ENCODE measurements at places on chromosomes 1 and 21.

DNA sequence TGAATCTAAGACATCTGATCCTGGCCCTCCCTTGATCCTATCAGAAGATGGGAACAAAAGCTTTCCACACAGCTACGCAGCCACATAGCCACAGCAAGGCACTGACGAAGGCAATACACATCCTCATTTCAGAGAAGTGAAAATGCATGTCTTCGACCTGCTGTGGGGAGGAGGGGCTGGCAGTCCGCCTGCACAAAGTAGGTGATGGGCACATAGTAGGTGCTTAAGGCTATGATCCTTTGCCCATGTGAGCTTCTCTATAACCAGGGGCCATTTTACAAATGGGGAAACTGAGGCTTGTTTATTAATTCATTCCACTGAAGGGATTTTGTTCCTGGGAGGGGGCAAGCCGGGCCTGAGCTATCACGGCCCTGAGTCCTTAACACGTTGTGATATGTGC is 94.2 kb downstream of the PAX7 start:
- no peak for DNase-seq

DNA sequence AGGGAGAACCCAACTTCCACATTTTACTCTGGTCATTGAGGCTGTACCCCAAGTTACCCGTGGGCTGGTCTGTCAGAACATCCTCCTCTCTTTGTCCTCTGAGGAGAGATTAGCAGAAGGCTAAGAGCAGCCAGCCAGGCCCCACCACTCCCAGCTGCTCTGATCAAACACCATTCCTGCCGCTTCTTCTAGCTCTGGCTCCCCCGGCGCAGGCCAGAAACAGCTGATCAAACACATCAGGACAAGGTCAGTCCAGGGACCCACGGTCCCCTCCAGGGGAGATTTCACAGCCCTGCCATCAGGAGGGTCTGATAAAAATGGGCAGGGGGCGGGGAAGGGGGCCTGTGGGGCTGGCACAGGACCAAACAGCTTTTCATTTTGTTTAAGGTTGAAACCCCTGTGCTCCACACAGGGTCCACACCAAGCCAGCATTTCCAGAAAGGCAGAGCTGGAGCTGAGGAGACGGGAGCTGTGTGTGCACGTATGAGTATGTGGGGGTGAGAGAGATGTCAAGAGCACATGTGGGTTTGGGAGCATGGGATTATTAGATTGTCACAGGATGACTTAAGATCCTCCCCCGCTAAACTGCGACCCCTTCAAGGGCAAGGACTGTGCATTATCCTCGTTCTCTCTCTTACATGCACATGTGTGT is 29.9 kb upstream of the EPHA8 start:
- no peak for DNase-seq

DNA sequence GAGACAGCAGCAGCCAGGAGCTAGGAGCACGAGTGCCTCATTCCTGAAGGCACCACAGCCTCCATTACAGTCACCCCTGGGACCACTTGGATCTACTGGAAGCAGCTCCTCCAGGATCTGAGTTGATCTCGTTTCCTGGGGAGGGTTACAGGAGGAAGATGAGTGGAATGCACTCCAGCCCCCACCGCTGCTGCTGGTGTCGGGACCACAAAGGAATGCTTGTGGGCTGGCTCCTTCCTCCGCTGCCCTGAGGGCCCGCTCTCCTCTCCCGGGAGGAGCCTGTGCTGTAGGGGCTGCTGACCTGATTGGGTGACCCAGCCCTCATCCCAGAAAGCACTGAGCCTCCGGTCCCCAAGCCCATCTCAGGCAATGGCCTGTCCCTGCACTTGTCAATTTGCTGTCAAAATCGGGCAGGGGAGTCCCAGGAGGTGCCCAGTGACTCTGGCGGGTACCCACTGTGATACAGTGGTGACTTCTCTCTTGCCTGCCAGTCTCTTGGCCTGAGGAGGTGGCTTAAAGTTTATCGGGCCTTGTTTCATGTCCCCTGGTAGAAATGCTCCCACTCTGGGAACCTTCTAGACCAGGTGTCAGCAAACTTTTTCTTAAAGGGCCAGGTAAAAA is 23.1 kb downstream of the IL10RB start:
- peak; percentile 68 for DNase-seq

DNA sequence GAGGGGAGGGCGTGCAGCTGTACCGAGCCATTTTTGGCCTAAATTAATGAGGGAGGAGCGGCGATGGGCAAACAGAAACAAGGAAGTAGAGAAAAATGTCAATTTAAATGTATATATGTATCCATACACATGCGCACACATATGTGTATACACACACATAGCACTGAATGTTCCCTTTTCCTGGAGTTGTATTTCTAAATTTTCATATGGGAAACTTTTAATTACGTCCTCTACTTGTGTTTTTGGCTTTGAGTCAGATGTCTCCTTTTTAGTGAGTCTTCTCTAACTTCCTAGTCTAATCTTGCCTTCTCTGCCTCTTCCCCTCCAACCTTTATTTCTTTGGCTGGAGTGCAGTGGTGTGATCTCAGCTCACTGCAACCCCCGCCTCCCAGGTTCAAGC is 15.4 kb upstream of the CYYR1 start:
- no peak for DNase-seq

- no peak for DNase-seq
These were observed 17.1 kb upstream of the KLHDC8A start for GRCh38 chr1:205373798-205374175.

- no peak for DNase-seq
These were observed 85.4 kb downstream of the COLGALT2 start for GRCh38 chr1:183952101-183952500.

DNA sequence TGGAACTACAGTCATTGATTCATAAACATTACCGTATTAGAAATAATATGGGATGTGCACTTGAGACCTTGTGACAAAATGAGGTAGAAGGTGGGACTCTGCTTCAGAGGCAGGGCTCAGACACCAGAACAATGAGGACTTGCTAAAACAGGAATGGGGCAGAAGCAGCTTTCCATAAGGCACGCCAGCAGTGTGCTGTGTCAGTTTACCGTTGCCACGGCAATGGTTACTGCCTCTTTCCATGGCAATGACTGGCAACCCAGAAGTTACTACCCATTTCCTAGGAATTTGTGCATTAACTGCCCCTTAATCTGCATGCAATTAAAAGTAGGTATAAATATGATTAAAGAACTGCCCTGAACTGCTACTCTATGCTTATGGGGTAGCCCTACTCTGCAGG is 169.0 kb downstream of the CHRM3 start:
- DNase-seq: no peak

- DNase-seq: peak; percentile 59
These were observed 76.4 kb downstream of the ACBD6 start for GRCh38 chr1:180425952-180426351.

DNA sequence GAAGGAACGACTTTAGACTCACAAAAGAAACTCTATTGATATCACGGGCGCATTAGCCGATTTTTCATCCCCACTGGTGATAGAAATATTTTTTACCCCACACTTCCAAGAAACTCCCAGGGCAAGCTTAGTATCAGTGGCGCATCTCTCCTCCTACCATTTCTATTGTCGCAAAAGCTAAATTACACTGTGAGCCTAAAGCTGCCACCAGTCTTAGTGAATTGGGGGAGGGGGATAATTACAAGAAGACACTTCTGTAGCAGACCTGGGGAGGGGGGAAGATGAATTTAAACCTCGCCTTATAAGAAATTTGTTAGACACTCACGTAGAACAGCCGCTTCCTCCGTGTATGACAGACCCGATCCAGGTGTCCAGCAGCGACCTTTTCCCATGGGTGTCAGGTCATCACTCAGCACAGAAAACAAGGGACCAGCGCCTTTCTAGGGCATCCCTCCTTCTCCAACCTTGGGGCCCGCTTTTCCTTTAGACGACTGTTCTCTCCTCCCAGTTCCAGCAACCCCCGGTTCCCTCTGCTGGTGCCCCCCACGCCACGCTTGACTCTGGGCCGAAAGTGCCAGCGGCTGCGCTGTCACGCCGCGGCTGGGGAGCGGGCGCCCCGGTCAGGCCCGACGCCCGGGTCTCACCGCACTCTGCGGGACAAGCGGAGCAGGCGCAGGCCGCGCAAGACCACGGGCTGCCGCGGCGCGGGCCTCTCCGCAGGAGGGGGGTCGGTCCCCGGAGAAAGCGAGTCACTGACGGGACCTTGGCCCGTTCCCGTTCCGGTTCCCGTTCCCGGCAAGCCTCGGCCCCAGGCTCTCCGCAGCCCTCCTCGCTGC is 821 bp downstream of the PHC2 start:
- DNase-seq: no peak

DNA sequence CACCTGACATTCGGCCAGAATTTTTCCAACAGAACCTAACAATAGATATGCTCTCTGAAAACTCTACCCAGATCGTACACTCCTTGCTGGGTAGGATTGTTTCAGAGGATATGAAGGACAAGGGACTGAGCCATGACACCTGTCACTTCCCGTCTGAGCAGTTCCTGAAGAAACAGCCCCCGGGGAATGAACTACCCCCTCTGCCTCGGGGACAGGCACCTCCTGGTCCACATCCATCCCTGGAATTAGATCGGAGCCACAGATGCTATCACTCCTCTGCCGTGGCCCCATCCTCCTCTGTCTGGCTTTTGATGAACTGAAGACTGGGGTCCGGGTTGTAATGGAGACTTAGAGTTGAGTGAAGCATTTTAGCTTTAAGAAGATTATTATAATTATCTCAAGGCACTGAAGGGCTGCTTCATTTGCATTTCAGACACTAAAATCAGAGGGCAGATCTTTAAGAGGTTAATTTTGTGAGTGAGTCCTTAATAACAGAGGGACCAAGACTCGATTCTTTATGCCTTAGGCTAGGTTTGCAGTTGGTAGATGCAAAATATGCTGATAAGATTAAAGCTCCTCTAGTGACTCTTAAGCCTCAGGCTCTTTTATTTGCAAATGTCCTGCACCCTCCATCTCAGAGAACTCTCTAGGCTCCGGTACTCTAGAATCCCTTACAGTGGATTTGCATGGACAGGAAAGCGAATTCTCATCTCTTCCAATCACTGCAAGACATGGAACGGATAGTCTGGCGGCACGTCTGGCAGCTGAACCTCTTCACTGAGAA is 333.8 kb downstream of the KIF26B start:
- DNase-seq: no peak

GRCh38 chr1:17023102-17023501 is 11.4 kb upstream of the ATP13A2 start:
- no peak for DNase-seq

DNA sequence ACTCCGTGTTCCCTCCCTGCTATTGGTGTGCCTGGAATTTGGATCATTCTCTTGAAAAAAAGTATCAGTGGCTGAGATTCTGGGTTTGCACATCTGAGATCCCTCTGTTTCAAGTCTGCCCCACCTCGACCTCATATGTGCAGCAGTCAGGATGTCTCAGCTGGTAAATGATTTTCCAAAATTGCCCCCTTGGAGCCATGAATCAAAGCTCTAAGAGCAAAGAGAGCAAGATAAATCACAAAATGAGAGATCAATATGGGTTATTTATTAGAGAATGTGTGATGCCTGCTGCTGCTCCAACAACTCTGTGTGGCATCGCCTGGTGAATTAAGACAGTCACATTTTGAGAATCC is 8.5 kb downstream of the CRP start:
- DNase-seq: no peak

DNA sequence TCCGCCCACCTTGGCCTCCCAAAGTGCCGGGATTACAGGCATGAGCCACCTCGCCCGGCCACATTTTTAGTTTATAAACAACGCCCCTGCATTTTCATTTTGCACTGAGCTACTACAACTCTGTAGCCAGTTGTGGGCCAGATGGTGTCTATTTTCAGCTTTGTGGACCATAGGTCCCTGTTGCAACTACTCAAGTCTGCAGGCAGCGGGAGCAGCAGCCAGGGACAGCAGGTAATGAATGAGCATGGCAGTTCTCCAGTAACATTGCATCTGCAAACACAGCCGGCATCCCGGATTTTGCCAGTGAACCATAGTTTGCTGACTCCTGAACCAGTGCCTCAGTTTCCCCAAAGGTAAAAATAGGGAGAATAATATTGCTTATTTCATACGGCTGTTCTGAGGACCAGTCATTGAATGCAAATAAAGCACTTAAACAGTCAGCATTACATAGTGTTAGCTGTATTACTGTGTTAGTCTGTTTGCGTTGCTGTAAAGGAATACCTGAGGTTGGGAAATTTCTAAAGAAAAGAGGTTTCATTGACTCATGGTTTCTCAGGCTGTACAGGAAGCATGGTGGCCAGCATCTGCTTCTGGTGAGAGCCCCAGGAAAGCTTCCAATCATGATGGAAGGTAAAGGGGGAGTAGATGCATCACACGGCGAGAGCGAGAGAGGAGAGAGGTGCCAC is 65.5 kb upstream of the SLC45A1 start:
- DNase-seq: no peak

DNA sequence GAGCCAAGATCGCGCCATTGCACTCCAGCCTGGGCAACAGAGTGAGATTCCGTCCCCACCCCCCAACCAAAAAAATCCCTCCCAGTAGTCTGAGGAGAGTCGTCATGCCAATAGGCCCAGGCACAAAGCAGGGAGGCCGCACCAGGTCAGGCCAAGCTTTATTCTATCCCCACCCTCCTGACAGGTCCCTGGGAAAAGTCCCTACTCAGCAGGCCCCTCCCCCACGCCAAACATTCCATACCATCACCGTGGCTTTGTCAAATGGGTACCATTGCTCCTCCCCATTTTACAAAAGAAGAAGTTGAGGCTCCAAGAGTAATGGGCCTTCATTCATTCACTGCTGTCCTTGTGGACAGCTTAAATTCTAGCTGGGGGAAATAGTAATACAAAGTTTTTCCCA is 5.3 kb downstream of the GPR3 start:
- no peak for DNase-seq

- peak; percentile 81 for DNase-seq
These were observed 794 bp downstream of the NID1 start for GRCh38 chr1:236063919-236064673.

DNA sequence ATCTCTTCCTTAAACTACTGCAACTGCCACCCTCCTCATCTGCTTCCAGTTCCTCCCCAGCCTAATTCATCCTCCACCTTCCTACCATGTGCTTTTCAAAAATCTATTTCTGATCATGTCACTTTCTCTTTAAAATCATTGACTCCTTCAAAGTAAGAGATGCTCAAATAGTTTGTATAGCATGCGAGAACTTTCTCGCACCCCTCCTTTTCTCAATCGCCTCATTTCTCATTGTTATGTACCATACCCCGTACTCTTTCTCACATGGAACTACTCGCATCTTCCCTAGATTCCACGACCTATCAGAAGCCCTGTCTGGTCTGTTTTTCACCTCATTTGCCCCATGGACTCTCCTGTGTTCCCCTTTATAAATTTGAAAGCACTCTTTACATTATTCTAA is 238.2 kb downstream of the NRIP1 start:
- no peak for DNase-seq

GRCh38 chr1:244834543-244835275 is 749 bp upstream of the COX20 start:
- DNase-seq: peak; percentile 95

DNA sequence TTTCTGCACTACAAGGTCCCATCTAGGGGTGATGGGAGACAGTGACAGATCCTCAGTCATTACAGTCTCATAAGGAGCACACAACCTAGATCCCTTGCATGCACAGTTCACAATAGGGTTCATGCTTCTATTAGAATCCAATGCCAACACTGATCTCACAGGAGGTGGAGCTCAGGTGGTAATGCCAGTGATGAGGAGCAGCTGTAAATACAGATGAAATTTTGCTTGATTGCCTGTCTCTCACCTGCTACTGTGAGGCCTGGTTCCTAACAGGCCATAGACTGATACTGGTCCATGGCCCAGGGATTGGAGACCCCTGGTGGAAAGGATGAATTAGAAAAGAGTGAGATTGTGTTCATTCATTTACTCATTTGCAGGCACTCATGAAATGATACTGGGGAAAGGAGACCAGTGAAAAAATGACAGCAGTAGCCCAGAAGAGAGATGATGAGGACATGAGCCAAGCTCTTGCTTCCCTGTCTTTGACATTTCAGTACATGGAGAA is 251.6 kb upstream of the DUSP10 start:
- DNase-seq: no peak

GRCh38 chr1:97082160-97082848 is 360.7 kb downstream of the PTBP2 start:
- DNase-seq: no peak

Measured in fibroblast of upper back skin (primary cell).